Activated CD4-positive, CD25-positive, alpha-beta regulatory T cell treated with anti-CD3 and anti-CD28 coated beads, Interleukin-2, amount 50 U/mL, for 24 hours (primary cell): ENCODE measurements at places on chromosomes 7 and 10.

GRCh38 chr10:69045441-69046300, 42.2 kb upstream of the SRGN start:
- peak; percentile 87 for ATAC-seq

GRCh38 chr10:84499846-84500245, 171.5 kb downstream of the CCSER2 start:
- no peak for ATAC-seq

- no peak for ATAC-seq
Observed at GRCh38 chr10:79019441-79020014, 49.2 kb upstream of the ZMIZ1 start.

DNA sequence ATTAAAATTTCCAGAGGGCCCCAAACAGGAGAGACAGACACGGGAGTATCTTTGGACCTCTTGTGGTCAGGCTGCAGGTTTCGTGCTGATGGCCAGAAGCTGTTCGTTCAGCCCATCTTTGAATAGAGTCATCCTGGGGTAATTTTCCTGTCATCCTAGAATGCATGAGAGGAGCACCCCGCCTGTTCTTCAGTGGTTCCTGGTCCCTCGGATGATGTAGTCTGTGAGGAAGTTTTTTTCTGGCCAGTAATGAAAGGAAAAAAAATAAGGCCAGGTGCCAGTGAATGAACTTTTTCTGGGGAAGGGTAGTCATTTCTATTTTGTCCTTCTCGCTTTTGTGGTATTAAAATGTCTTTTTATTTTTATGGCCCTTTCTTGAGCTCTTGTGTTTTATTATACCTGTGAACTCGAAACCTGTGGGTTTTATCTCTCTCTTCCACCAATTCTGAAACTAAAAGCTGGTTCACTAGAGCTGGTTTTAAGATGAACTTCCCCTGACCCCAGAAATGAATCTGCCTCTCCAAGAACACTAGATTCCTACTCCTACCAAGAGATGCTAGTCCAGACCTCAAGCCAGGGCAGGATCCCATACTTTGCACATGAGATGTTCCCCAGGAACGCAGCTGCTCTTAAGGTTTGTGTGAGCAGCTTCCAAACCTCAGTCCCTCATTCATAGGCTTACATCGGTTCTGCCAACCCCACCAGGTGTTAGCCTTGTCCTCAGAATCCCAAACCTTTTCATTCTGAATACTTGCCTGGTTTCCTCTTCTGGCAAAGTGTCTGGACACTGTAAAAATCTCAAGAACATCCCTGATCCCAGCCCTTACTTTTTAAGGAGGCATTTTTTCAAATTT, 15.4 kb upstream of the MEST start:
- no peak for ATAC-seq

GRCh38 chr10:6054884-6055283, 7.3 kb downstream of the IL2RA start:
- ATAC-seq, result no peak

GRCh38 chr7:43735403-43735801, 6.1 kb upstream of the COA1 start:
- ATAC-seq, result no peak
